ENCODE measurements at places on chromosomes 11 and 22.

DNA sequence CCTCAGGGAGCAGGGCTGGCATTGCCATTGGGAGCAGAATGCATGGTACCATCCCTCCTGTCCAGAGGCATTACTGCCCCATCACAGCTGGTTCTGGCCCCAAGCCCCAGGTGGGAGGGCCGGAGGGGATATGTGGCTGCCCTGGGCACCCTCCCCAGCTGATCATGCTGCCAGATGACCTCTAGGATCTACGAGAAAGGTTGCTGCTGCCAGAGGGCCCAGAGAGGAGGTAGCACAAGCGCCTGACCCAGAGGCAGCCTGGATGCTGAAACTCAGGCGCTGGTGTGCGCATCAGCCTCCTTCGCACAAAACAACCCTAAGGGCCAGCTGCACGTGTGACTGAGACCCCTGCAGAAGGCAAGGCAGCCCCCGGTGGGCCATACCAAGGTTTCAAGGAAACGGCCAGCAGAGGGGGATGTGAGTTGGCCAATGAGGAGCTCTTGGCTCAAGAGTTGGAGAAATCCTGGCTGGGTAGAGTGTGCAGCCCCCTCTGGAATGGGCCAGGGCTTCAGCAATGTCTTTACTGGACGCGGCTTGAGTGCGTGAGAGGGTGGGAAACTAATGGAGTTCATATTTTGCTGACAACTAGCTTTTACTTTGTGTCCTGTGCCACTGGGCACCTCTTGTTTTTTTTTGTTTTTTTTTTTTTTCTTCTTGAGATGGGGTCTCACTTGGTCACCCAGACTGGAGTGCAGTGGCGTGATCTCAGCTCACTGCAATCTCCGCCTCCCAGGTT lies 88.3 kb upstream of the PARVA start:
- ATAC-seq = no peak

GRCh38 chr22:41596776-41597634 lies 7.4 kb upstream of the PMM1 start:
- peak; percentile 76 for ATAC-seq

- ATAC-seq = no peak
These were observed 228.3 kb downstream of the MIAT start for GRCh38 chr22:26885441-26886261.

GRCh38 chr11:66680966-66681645 lies 3.4 kb upstream of the RBM4B start:
- no peak for ATAC-seq

DNA sequence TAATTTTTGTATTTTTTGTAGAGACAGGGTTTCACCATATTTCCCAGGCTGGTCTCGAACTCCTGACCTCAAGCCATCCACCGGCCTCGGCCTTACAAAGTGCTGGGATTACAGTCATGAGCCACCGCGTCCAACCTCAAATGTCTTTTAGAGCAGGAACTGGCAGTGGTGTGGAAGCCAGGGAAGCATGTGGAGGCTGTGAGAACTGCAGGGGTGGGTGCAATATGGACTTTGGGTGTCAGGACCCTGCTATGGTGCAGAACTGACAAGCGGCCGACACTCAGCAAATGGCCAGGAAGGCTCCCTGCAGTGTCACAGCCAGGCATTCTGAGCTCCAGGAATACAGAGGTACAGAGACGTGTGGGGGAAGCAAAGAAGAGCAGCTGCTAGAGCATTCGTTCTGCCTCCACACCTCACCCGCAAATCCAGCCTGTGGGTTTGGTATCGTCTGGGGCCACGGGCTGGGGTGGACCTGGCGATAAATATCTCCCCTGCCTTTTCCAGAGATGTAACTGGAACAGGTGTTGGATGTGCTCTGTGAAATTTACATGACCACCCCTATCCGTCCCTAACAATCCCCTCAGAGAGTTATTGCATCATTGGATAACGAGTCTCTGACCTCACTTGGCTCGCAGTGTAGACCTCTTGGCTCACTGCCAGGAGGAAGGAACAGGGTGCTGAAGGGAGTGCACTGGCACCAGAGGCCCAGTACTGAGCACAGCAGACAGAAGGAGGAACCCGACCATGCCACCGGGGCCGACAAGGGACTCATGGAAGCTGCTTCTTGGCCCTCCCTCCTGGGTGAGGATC lies 624.7 kb upstream of the B3GAT1 start:
- no peak for ATAC-seq

DNA sequence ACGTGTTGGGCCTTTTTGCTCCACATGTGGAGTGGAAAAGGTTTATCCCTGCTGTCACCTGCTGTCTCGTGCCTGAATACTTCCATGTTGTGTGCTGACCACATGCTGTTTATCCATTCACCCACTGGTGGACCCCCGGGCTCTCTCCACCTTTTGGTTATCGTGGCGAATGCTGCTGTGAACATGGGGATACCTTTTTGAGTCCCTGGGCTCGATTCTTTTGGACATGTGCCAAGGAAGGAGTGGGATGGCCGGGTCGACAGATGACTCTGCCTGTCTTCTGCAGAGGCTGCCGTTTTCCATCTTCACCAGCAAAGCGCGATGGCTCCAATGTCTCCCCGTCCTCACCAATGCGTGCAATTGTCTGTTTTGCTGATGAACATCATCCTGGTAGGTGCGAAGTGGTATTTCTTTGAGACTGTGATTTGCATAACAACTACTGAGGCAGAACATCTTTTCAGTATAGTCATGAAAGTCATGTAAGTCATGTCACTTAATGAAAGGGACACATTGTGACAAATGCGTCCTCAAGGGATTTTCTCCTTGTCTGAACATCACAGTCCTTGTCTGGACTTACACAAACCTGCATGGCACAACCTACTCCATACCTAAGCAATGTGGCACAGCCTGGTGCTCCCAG lies 758.7 kb downstream of the BRD1 start:
- no peak for ATAC-seq

- peak; percentile 74 for ATAC-seq
These were observed 33.3 kb downstream of the KIAA1671 start for GRCh38 chr22:24985826-24986214.

DNA sequence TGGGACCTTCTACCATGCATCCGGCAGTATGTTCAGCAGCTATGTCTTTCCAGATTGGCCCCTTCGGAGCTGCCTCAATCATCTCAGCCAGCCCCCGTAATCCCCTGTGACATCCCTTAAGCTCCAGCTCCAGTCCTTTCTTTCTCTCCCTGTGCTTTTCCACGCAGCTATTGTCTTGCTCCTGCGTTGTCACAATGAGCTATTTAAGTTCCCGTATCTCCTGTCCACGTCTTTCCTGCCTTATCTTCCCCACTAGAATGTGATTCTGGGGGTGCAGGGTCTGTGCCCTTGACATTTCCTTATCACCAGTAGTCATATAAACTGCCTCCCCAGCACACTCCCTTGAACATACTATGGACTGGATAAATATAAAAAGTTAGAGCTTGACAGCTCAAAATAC lies 5.1 kb upstream of the ETS1 start:
- ATAC-seq = no peak

GRCh38 chr22:28002181-28002700 lies 83.2 kb upstream of the PITPNB start:
- no peak for ATAC-seq

GRCh38 chr11:10725114-10725906 lies 25.7 kb upstream of the CTR9 start:
- peak; percentile 73 for ATAC-seq

DNA sequence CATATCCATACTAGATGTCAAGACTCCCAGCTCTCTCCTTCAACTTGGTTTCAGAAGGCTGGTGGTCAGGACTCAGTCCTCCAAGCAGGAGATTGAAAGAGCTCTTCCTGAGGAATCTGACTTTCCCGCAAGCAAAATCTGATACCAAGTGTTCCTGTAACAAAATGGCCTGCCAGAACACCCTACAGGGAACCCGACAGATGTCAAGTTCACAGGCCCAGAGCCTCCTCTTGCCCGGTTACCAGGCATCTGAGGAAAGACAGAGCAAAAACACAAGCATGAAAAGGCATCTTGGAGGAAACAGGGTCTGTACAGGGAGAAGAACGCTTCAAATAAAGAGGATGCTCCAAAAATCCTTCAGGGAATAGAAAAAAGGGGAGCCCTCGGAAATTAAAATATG lies 8.7 kb upstream of the KCNJ5 start:
- no peak for ATAC-seq

GRCh38 chr11:76918941-76919386 lies 58.2 kb downstream of the ACER3 start:
- ATAC-seq = peak; percentile 75

GRCh38 chr11:43517518-43517917 lies 158.8 kb downstream of the TTC17 start:
- ATAC-seq = no peak

GRCh38 chr11:74953451-74953850 lies 4.4 kb downstream of the SPCS2 start:
- no peak for ATAC-seq

- no peak for ATAC-seq
These were observed 13.5 kb upstream of the EP300 start for GRCh38 chr22:41078931-41079330.

DNA sequence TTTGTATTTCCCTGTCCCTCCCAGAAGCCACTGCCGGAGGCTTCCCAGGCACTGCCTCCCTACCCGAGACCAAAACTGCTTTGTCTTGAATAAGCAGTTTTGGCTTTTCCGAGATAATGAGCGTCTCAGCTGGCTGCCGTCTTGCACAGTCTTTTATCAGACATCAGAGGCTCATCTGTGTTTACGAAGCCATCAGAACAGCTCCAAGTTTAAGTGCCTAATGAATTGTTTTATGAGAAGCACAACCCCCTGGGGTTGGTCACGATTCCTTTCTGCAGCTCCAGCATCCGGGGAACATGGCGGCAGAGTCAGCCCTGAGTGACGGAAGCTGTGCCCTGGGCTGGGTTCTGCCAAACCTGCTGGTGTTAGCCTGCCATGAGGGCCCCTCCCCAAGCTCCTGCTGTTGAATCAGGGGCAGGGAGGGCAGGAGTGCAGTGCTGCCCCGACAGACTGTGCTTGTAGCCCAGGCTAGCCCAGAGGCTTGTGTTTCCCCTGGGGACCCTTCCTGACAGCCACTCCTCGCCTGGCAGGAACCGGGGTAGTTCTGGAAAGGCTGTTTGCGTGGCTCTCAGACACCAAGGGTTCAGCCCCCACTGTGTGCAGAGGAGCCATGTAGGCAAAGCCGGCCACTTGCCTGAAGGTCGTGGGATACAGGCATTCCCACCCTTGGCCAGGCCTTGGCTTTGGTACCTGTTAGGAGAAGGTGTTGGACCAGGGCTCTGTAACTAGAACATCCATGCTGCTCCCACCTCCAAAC lies 96.1 kb downstream of the MORC2 start:
- no peak for ATAC-seq

- no peak for ATAC-seq
These were observed 10.4 kb downstream of the GALNT18 start for GRCh38 chr11:11611381-11611780.

DNA sequence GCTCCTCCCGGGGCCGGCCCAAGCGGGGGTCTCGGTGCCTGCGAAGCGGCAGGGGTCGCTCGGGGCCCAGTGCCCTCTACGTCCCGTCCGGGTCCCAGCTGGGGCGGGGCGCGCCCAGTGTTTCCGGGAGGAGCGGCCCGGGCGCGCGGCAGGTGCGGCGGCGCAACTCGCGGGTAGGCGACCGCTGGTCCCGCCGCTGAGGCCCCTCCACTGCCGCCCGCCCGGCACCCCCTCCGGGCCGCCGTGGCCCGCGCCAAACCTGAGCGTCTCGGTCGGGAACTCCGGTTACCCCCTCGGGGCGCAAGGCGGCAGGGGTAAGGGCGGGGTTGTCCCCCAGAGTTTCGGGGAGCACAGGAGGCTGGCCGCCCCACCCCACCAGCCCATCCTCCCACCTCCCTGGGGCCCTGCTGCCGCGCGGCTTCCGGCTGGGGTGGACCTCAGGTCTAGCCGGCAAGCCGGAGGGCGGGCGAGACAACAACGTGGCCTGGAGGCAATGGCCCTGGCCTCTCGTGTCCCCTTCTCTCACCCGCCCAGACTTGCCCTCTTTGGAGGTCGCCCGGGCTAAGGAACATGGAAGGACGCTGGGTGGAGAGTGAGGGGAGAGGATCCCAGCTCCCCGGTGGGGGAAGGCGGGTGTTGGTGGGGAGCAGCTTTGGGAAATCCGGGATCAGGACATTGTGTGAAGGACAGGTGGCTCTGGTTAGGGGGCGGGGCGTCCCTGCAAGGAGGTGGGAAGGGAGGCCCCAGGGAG lies 398 bp upstream of the CRACR2B start:
- peak; percentile 1 for ATAC-seq

DNA sequence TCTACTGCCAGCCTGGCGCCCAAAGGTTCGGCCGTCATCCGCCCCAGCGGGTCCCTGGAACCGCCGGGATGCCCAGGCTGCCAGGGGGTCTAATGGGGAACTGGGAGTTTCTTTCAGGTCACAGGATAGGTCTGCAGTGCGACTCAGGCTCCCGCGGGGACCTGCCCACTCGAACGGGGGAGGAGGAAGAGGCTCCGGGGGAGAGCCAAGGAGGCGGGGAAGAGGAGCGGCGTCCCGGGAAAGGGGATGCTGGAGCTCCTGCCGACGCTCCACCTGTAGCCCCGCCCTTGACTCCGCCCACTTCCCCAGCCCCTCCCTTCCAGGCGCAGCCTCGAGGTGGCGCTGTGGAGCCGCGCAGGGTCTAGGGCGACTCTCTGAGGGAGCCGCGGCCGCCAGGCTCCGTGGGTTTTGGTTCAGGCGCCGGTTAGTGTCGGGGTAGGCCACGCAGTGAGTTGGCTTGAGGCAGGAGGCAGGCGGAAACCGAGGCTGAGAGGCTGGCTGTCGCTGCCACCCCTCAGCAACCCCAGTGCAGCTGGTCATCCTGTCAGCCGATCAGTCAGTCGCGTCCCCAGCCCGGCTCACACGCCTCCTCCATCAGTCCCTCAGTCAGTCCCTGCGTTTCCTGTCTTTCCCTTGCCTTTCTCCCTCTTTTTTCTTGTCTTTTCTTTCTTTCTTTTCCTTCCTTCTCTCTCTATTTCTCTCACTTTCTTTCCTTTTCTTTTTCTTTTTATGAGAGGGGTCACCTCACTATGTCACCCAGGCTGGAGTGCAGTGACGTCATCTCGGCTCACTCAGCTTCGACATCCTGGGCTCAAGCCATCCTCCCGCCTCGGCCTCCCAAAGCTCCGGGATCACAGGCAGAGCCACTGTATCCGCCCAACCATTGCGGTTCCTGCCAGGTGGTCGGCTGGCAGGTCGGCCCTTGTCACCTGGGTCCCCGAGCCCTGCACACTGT lies 26.4 kb downstream of the YWHAH start:
- ATAC-seq = peak; percentile 95

DNA sequence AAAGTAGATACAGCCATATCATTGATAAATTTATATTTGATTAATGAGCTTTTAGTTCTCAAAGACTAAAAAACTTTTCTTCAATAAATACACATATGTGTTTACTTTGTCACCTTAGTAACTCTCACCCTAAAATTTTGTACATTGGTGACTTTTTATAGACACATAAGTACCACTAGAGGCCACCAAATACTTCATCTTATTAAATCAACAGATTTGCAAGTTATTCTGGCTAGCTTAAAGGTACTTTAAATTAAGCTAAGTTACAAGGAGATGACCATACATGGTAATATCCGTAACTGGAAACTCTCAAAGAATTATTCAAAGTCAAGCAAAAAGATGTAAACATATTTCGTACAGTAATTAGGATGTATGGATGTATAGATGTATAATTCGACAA lies 112.2 kb downstream of the SBF2 start:
- ATAC-seq = no peak

- ATAC-seq = no peak
These were observed 108.9 kb downstream of the SGSM3 start for GRCh38 chr22:40479126-40479800.

- no peak for ATAC-seq
These were observed 23.2 kb downstream of the SYT13 start for GRCh38 chr11:45262900-45263299.

Measured in esophagus mucosa (tissue), 1 donor.